ENCODE measurements at places on chromosomes 7 and 10.

DNA sequence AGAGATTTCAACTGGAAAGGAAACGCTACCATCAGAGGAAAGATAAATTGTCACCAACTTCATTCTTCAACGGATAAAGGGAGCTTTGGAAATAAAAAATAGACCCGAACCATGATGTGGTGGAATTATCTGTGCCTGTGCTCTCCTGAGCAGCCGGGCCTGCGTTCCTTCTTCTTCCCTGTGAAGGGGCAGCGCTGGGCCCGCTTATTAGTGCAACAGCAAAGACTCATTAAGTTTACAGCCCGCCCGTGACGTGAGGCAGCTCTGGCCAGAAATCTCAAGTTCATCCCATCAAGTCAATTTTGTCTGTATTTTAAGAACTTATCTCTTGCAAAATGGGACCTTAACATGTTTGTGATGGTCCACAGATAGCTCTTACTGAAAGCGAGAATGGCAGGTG is 193.7 kb downstream of the ADARB2 start:
- DNase-seq = no peak

DNA sequence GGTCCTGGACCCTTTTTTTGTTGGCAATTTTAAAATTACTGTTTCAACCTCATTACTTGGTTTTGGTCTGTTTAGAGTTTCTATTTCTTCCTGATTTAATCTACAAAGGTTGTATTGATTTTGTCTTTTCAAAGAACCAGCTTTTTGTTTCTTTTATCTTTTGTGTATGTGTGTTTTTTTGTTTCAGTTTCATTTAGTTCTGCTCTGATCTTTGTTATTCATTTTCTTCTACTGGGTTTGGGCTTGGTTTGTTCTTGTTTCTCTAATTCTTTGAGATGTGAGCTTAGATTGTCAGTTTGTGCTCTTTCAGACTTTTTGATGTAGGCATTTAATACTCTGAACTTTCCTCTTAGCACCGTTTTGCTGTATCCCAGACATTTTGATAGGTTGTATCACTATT is 8.5 kb upstream of the MRPS33 start:
- DNase-seq = peak; percentile 21

- DNase-seq = no peak
Observed at GRCh38 chr10:86596266-86596665, 58.1 kb upstream of the OPN4 start.

- DNase-seq = no peak
Observed at GRCh38 chr7:55242613-55243012, 122.5 kb upstream of the LANCL2 start.

DNA sequence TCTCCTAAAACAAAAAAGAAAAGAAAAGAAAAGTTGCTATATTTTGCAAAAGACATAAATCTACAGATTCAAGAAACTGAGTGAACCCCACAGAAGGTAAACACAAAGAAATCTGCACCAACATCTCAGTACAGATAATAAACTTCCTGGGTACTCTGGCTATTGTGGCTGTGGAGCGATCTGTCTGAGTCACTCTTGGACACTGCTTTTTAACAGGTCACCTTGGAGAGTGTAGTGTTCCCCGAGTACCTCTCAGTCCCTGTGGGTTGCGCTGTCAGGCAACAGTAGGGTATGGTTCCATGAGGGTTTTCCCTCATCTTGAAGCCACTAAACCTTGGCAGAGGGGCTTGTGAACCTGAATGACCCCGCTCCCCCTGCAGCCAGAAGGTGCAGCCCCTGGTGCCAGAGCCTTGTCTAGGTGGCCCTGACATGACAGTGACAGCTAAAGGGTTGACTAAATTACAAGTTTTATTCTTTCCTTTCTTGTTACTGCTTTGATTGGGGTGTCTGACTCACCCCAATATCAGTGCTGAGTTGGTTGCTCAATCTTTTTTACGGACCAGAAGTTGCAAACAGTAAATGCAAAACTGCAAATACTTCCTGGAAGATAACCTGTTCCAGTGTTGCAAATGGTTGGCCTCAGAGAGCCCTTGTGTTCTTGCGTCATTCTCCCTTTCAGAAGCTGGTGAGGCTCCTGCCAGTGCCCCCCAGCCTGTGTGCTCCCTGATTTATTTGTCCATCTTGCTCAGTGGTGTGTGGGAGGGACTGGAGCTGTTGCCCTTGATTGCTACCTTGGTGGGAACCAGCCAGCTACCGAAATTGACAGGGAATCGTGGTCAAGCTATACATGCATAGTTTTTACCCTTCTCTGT is 30.6 kb downstream of the POR start:
- no peak for DNase-seq

- DNase-seq = no peak
Observed at GRCh38 chr7:130275826-130276297, 9.2 kb downstream of the CPA2 start.

DNA sequence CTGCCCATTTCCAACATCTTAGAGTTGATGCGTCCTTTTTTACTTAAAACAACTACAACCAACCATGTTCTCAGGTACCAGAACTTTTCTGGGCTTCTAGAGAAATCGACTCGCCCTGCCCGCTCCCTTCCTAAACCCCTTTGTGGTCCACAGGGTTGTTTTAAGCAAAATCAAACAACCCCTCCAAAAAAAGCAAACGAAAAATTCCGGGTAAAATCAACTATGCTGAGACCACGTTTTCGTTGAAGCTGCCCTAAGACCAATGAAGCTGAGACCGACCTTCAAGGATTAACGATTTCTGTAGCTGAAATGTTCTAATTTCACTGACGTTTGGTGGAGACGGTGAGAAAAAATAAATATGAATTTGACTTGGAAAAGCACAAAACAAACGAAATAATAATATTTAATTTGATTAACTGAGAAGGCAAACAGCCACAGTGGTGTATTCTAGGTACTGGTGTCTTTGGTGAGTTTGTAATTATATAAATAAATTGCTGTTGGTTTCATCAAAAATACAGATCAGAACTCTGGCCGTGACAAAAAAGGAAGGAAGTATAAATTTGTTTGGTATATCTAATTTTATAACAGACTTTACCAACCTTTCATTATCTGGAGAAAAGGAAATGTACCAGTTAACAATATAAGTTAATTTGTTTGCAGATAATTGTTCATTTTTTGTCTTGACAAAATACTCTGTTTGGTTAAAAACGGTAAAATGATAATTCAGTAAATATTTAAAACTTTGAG is 4.7 kb upstream of the IGF2BP3 start:
- no peak for DNase-seq

- DNase-seq = no peak
Observed at GRCh38 chr10:117886766-117887165, 160.0 kb downstream of the RAB11FIP2 start.

DNA sequence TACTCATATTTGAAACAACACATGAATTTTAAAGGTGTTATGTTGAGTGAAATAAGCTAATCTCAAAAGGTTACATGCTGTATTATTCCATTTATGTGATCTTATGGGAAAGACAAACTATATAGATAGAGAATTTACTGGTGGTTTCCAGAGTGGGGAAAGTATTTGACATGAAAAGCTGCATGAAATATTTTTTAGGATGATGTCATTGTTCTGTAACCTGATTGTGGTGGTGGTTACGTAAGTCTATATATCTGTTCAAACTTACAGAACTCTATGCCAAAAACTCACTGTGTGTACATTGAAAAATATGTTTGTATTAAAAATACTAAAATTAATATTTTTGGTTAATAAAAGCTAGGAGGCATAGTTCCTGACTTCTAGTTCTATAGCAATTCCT is 453.0 kb downstream of the SORCS3 start:
- no peak for DNase-seq

GRCh38 chr7:55531536-55531935 is 40.8 kb downstream of the VOPP1 start:
- no peak for DNase-seq

DNA sequence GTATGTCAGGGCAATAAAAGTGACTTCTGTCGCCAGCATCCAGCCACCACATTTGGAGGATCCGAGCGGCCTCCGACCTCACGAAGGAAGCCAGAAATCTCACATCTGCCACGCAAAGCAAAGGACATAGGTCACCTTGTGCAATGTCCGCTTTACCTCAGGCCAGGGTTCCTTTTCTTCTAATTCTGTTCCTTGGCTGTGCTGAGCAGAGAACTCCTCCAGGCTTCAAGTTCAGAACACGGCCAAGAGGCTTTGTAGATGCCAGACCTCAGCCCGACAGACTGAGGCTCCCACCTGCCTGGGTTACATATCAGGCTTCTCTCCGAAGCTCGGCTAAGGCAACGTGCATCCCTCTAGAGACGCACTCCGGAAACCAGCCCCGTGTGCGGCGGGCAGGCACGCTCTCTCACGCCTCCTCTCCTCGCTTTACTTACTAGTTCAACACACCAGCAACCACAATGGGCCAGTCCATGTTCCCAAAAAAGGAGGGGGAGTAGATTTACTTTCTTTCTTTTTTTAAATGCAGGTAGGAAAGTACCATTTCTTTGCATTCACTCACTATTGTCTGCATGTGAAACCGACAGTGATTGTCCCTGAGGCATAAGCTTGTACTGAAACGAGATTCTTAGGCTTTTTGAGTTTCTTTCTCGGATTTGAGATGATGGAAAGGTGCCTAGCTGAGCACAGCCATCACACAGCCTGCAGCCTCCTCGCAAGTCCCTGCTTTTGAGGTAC is 122.4 kb upstream of the AFAP1L2 start:
- DNase-seq = peak; percentile 92

- no peak for DNase-seq
Observed at GRCh38 chr7:122369756-122370155, 65.2 kb upstream of the FEZF1 start.

GRCh38 chr7:100604028-100604975 is 2.1 kb downstream of the PCOLCE start:
- peak; percentile 83 for DNase-seq

- DNase-seq = no peak
Observed at GRCh38 chr10:111129363-111129762, 52.5 kb downstream of the ADRA2A start.

DNA sequence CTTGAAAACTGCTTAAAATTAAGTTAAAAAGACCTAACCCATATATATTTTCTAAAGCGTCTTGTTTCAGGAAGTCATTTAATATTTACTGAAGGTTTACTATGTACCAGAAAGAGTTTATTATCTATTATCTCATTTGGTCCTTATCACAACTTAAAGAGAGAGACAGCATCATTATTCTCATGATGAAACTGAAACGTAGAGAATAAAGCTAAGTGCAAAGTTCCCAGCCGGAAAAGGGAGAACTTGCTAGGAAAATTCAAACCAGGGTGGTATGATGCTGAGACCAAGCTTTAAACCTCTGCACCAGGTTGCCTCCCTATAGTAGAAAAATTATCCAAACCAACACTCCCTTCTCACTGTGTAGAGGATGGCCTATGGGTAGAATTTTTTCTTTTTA is 207.7 kb upstream of the BMPER start:
- DNase-seq = no peak

DNA sequence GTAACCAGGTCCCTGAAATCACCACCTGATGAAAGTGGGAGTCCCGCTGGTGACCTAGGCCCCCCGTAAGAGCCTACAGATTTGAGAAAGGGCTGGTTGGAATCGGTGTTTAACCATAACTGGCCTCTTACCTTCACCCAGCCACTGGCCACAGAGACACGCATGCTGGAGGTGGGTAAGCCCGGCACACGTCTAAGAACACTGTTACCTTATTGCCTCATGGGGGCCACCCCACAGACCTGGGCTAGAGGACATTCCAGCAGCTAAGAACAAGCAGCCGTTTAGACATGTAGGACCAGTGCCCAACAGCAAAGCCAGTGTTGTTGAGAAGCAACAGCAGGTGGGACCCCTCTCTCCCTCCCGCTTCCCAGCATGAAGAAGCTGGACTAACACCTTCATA is 2.5 kb upstream of the GDF2 start:
- no peak for DNase-seq

- no peak for DNase-seq
Observed at GRCh38 chr7:116557066-116557585, 32.3 kb downstream of the CAV1 start.

DNA sequence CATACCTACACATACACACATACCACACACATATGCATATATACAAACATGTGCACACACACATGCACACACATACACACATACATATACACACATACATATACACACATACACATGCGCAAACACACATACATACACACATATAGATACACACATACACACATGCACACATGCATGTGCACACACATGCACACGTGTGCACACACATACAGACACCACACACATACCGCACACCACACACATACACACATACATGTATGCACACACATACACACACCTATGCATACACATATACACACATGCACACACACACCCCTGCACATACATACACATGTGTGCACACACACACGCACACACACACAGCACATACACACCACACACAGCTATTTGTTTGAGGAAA is 236.5 kb downstream of the WDR11 start:
- no peak for DNase-seq

- no peak for DNase-seq
Observed at GRCh38 chr10:69439813-69440506, 11.3 kb upstream of the TSPAN15 start.

DNA sequence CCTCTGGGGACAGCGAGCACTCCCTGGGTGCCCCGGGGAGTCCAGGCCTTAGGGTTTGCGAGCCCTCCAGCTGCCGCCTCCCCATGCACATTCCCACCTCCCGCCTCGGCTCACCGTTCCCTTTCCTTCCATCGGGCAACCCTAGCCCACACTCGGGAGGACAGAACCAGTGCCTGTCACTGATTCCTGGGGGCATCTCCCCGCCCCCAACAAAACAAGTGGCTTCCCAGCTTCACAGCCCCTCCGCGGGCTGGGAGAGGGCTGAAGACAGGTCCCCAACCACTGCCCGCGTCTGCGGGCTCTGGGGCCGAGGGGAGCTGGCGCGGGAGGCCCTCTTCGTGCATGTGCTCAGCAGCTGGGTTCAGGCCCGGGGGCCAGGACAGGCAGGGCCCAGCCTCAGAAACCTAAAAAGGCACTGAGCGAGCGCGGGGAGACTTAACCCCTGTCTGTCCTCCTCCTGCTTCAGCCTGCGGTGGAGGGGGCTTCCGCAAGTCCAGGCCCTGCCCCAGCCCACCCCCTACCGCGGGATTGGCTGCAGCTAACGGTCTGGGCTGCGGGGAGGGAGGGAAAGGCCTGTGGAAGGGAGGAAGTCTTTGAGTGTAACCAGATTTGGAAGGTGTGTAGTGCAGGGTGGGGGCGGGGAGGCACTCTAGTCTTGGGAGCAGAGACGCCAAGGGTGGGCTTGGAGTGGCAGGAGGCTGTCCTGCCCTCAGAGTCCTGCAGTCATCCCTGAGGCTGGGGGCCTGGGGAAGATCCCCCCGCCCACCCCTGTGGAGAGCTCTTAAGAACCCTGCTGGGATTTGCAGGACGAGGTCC is 1.2 kb downstream of the FLNC start:
- no peak for DNase-seq

GRCh38 chr10:3132036-3133025 is 40.3 kb downstream of the PITRM1 start:
- no peak for DNase-seq

DNA sequence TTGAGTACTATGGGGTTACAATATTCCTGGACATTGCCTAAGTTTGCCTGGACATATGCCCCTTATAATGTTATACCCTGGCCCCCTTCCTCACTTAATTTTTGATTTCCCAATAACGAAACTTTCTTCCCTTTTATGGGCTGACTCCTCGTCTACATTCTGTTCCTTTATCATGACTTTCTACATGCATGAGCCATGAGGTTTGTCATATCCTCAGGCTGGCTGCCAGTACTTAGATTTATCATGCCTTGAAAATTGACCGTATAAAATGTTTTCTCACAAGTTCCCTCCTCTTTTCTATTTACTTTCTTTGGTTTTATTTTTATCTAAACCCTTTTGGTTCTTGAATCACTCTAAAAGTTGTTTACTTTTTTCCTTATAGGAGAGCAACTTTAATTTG is 4.7 kb downstream of the DNAH11 start:
- DNase-seq = no peak
